ENCODE measurements at places on chromosomes 7 and 10.

GRCh38 chr7:919924-920341, 34.5 kb downstream of the ADAP1 start:
- no peak for DNase-seq

- no peak for DNase-seq
Observed at GRCh38 chr7:38476764-38477163, 154.4 kb downstream of the AMPH start.

GRCh38 chr10:78253063-78253853, 219.6 kb downstream of the RPS24 start:
- DNase-seq, result no peak

- no peak for DNase-seq
Observed at GRCh38 chr7:105691680-105692564, 110.6 kb upstream of the EFCAB10 start.

DNA sequence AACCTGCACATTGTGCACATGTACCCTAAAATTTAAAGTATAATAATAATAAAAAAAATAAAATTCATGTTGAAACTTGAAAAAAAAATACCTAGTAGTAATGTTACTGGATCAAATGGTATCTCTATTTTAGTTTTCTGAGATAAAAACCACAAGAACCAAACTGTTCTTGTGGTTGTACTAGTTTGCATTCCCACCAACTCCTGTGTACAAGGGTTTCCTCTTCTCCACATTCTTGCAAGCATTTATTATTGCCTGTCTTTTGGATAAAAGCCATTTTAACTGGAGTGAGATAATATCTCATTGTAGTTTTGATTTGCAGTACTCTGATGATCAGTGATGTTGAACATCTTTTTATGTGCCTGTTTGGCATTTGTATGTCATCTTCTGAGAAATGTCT, 177.7 kb downstream of the KIF20B start:
- DNase-seq, result no peak

DNA sequence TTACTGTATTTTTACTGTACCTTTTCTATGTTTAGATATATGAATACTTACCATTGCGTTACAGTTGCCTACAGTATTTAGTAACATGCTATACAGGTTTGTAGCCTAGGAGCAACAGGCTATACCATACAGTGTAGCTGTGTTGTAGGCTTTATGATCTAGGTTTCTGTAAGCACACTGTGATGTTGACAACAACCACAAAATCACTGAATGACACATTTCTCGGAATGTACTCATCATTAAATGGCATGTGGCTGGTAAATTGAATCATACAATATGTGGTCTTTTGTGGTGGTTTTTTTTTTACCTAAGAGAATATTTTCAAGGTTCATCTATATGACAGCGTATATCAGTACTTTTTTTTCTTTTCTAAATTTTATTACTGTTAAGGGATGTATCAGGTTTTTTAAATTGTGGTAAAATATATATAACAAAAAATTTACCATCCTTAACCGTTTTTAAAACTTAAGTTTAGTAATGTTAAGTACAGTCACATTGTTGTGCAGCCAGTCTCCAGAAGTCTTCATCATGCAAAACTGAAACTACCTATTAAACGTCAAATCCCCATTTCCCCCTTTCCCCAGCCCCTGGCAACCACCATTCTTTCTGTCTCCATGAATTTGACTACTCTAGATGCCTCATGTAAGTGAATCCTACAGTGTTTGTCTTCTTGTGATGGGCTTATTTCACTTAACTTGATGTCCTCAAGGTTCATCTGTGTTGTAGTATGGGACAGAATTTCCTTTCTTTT, 21.5 kb downstream of the BTAF1 start:
- no peak for DNase-seq

DNA sequence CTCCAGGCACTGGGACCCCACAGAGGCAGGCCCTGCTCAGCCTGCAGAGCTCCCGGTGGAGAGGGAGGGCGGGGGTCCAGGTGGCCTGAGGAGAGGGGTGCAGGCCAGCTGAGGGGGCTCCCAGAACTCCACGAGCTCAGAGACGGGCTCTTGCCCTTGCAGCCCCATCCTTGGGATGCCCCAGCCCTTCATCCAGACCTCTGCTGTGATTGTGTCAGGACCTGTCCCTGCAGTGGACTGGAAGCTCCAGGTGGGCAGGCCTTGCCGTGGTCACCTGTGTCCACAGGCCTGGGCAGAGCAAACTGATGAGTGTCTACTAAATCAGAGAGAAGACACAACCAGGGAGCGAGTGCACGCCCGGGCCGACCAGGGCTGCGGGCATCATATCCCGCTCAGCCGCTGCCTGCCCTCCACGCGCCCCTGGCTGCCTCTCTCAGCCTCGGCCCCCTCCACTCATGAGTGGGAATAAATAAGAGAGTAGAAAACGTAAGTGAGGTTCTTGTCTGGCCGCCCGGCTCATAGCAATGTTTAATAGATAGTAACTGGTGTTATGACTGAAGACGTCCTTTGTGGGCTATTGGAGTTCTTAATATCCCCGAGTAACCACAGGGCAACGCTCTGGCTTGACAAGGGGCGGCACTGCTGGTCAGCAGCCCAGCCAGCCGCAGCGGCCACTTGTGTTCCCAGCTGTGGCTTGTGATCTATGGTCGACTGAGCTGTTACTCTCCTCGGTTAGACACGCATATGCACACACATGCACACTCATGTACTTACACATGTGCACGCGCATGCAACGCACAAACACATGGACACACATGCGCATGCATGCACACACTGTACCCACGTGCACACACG, 105.6 kb downstream of the LHPP start:
- no peak for DNase-seq

DNA sequence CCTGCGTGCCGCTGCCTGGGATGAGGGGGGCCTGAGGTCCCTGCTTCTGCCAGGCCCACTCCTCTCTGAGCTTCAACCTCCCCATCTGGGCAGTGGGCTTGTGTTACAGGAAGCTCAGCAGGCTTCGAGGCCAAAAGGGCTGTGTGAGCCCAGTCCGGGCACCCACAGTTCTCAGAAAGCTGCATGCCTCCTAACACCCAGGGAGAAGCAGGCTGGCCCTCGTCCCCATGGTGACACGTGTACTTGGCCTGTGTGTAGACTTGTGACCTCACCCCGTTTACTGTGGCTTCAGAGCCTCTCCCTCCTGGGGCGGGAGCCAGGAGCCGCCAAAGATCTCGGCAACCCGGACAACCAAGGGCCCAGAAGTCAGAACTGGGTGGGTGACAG, 2.2 kb upstream of the GRIFIN start:
- no peak for DNase-seq

Measured in GM12892 (cell line).